ENCODE measurements at places on chromosomes 2 and 18.

DNA sequence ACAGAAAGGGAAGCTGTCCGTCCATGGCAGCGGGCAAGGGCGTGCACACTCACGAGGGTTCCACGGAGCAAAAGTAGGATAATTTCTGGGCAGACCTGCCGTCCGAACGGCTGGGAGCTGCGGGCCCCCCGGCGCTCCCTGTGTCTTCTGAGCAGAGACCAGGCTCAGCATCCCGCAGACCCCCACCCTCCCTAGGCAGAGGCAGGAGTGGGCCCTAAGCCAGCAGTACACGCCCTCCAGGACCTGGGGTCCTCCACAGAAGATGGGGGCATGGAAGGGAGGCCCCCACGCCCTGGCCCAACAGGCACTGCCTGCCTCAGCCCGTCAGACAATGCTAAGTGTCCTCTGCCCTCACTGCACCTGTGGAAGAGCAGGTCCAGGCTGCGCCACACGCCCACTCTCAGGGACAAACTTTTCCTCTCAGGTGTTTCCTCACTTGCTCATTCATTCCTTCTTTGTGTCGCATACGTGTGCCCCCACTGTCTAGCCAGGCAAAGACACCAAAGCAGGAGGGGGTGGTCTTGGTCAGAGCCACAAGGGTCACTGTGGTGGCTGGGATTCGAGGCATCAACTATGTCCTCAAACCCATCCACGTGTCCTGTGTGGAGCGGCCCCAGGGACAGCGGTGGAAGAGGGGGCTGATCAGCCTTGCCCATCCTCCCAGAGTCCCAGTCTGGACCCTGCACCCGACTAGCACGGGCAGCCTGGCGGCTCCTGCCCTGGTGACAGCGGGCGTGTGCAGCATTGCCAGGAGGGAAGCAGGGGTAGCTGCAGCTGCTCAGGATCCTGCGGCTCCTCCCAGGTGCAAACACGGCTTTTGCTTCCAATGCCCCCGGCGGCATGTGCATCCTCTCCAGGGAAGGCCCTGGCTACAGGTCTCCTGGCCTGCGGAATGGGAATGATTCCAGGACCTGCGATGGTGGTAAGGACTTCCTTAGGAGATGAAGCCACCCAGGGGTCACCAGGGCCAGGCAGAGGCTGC, 2.4 kb upstream of the GPC1 start:
- DNase-seq = no peak

- no peak for DNase-seq
Measured at GRCh38 chr18:3803350-3803749, 353.4 kb downstream of the TGIF1 start.

GRCh38 chr2:238663586-238663985, 184.3 kb upstream of the TWIST2 start:
- no peak for DNase-seq

- no peak for DNase-seq
Measured at GRCh38 chr2:40218679-40219078, 233.2 kb downstream of the SLC8A1 start.

DNA sequence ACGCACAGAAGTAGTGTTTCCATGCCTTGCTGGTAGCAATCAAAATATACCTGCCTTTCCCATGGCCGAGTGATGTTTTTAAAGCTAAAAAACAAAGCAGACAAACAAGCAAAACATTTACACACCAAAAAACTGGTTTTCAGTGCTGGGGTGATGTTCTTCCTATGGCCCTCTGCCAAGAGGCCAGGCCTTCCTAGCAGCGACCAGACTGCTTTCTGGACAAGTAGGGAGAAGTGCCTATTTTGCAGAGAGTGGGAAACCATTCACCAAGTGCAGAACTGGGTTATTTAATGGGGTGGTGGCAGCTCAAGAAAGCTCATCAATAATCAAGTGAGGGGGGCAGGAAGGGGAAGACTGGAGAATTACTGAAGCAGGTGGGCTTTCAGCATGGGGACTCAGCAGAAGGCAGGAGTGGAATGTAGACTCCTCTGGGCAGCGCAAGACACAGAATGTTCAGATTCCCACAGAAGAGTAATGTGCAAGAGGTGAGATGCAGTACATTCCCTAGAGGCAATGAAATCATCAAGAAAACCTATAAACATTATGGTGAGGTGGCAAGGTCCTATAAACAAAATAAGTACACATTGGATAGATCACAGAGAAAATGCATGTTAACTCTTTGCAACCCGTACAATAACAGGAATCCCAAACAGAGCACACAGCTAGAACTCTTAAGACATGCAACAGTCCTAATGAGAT, 44.0 kb downstream of the CPO start:
- no peak for DNase-seq

DNA sequence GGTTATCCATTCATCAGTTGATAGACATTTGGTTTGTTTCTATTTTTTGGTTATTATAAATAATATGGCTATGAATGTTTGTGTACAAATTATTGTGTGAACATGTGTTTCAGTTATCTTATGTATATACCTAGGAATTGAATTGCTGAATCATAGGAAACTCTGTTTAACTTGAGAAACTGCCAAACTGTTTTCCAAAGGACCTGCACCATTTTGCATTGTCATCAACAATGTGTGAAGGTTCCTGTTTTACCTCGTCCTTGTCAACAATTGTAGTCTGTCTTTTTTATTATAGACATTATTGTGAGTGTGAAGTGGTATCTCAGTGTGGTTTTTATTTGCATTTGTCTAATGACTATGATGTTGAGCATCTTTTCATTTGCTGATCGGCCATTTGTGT, 17.1 kb downstream of the PDK1 start:
- no peak for DNase-seq

- no peak for DNase-seq
Measured at GRCh38 chr2:31193806-31194205, 23.5 kb downstream of the CAPN14 start.

GRCh38 chr2:113281910-113282746, 3.4 kb upstream of the PAX8 start:
- no peak for DNase-seq

DNA sequence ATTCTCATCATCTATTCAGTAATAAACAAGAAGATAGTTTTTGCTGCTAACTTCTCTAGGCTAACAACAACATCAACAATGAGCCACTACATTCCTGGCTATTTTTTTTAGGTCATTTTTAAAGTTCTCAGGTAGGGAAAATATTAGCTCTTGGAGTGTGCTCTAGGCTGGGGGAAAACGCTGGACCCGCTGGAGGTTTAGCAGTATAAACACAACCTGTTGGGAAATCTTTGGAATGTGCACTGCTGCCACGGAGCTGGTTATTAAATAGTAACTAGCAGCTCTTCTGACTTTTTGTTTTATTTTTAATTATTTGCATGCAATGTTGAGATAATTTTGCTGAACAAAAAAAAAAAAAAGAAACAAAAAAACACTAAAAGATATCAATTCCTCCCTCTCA, 892.1 kb upstream of the ACVR2A start:
- no peak for DNase-seq

Measured in stimulated activated CD4-positive, alpha-beta T cell treated with anti-CD3 and anti-CD28 coated beads, Interleukin-4, amount 100 ng/mL, for 4 hours (primary cell).